Renal pelvis (tissue), 12 donors: ENCODE measurements at places on chromosomes 4 and X. TPM values are rescaled to one million over a fixed set of nuclear protein-coding genes. Genes with fewer than 3 reads are reported as not detected.
A peak's percentile ranks its signal among the peaks of the same experiment; 100 is the strongest.

- no peak for DNase-seq
These were observed 31.2 kb upstream of the TAB3 start for GRCh38 chrX:30920271-30920670.

GRCh38 chrX:70172221-70172620, 5.1 kb upstream of the DGAT2L6 start:
- DNase-seq: no peak

DNA sequence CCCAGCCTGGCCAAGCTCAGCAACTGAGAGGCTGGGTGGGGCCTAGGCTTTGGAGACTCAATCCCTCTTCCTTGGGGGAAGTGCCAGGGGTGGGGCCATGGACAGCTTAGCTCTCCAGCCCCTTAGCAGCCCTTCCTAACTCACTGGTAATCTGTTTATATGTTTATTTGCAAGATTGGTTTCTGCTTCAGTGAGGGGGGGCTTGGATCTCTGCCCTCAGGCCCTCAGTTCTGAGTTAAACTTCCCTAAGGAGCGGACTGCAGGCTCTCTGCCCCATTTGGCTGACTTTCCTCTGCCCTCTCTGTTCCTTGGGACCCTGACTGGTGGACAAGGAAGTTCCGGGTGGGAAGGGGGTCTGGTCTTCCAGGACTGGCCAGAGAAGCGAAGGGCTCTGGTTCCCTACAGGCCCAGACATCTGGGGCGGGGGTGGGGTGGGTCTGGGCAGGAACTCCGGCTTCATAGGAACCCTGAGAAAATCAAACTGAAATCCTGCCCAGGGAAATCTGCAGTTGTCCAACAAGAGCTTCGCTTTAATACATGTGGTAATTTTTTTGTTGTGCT, 51.4 kb downstream of the NALF2 start:
- peak; percentile 10 for DNase-seq

- DNase-seq: no peak
These were observed 3.9 kb upstream of the PDE6B start for GRCh38 chr4:621296-622070.

DNA sequence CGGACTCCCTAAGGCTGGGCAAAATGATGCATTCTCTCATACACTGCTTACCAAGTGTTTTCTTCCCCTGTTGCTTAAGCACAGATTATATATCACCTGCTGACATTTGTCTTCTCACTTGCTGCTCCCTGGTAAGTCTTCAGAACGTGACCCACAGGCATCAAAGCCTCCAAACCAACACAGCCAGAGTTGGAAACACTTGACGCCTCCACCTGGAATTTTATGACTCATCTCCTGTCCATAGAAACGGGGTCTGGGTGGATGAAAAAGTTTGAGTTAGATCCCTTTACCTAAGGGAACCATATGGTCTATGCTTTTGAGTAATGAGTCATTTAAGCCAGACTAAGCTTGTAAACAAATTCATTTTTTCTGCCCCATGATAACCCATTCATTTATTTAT, 251.6 kb downstream of the USP46 start:
- no peak for DNase-seq

GRCh38 chrX:77440330-77440729, 6.9 kb upstream of the FGF16 start:
- DNase-seq: no peak

DNA sequence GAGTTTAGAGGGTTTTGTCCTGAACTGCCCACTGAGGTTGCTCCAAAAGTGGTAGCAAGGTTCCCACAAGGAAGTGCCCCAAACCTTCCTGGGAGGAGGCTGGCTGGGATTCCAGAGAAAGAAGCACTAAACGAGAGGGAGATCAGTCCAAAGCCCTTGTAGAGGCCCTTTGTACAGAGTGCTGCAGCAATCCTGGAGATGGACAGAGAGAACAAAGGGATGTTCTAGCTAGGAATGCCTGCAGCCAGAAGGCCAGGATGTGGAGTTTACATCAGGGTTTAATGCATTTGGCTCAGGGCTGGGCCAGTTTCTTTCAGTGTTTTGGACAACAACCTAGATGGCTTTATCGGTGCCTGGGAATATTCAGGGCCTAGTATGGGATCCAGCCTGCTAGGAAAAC, 2155.1 kb upstream of the AGA start:
- DNase-seq: no peak

DNA sequence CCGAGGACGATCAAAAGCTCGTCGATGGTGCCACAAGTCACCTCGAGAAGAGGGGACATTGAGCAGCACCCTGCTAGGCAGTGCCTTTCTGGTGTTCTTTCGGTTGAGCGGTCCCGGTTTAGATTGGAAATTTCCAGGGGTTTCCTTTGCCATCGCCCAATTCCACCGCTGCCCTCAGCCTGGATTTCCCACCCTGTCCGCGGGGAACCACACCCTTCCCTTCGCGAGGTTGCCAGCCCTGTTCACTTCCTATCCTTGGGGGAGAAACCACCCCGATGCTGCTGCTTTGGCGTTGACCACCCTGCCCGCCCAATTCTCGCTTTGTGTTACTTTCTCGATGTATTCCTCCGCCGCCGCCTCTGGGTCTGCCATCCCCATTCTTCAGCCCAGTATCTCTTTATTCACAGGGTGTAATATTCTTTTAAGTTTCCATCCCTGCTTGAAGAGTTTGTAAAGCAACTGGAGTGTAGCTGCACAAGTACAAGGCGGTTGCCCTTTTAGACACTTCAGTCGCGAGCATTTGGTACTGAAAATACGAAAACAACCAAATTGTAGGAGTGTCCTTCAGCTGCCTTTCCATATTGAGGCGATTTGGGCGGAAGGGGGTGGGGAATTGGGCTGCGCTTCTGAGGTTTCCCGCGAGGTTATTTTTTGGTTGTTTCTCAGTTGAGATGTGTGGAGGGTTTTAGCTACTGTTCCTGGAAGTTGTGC, 1.1 kb downstream of the OGT start:
- no peak for DNase-seq

- no peak for DNase-seq
These were observed 739.2 kb downstream of the KCTD8 start for GRCh38 chr4:43709443-43709842.

DNA sequence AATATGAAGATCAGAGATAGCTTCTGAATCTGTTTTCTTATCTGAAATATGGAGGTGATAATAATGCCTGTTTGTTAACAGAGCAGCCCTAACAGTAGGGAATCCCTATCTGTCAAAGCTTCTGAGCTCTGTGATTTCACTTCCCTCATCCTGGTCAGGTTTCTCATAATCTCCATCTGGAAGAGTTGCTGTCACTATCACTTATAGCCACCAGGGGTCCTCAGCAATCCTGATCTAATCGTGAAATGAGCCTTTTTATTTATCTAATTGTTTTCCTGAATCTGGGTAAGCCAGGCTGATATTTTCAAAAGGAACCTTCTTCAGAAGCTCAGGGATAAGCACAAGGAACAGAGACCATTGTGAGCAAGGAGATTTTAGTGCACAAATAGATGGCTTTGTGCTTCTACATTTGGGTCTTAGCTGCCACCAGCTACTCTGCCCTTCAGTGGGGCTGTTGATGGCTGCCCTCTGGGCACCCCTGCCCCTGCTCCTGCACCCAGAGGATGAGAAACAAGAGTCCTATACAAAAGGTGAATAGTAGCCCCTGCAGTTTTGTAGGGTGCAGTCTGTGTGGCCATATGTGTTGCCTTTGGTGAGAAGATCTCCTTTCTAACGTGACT, 196.4 kb upstream of the RADX start:
- DNase-seq: peak; percentile 16

Gene ACE2
- 51.7 TPM for polyA plus RNA-seq

Gene NDST3
- 2.4 TPM for polyA plus RNA-seq

Gene IL2RG
- 0.81 TPM for polyA plus RNA-seq

Gene BEX1
- 63.4 TPM for polyA plus RNA-seq

Gene L1CAM
- 54.8 TPM for polyA plus RNA-seq

Gene RBM47
- polyA plus RNA-seq: 76.1 TPM

Gene GC
- polyA plus RNA-seq: 0.21 TPM

Gene HTN3
- not detected for polyA plus RNA-seq
